ENCODE measurements at places on chromosomes 4 and X.
A peak's percentile ranks its signal among the peaks of the same experiment; 100 is the strongest.

- no peak for DNase-seq
Observed at GRCh38 chrX:14448406-14448805, 80.9 kb upstream of the GLRA2 start.

DNA sequence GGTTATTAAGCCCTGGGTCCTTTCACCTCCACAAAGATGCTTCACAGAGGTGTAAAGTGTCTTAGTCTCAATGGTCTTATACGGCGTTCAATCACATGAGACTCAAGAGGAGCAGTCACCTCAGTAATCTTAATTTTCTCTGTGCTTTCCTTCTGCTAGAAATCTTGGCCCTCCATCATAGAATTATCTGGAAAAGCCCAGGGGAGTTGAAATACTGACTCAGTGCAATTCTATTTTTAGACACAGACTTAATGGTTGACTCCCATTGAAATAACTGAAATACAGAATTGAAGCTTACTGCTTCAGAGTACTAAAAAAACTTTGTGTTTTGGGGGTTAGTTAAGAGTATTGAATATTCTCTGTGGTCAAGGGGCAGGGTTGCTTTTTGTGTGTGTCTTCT, 94.5 kb upstream of the IL15 start:
- DNase-seq: no peak

DNA sequence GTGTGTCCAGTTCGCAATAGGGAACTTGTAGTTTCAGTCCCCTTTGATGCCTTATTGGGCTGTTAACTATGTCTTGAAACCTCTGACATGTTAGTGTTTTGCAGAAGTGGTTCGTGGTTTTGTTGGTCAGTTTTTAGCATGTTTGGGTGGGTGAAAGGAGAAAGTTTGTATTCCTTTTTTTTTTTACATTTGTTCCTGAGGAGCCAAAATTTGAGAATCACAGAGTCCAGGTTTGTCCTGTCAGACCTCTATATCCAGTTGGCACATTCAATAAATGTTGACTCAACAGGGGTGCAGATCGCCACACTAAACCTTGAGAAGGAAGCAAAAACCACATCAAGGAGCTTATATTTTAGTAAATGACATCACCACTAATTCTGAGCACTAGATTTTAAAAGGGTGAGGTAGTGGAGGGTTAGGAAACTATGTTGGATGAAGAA, 26.2 kb downstream of the DLG3 start:
- DNase-seq: no peak

DNA sequence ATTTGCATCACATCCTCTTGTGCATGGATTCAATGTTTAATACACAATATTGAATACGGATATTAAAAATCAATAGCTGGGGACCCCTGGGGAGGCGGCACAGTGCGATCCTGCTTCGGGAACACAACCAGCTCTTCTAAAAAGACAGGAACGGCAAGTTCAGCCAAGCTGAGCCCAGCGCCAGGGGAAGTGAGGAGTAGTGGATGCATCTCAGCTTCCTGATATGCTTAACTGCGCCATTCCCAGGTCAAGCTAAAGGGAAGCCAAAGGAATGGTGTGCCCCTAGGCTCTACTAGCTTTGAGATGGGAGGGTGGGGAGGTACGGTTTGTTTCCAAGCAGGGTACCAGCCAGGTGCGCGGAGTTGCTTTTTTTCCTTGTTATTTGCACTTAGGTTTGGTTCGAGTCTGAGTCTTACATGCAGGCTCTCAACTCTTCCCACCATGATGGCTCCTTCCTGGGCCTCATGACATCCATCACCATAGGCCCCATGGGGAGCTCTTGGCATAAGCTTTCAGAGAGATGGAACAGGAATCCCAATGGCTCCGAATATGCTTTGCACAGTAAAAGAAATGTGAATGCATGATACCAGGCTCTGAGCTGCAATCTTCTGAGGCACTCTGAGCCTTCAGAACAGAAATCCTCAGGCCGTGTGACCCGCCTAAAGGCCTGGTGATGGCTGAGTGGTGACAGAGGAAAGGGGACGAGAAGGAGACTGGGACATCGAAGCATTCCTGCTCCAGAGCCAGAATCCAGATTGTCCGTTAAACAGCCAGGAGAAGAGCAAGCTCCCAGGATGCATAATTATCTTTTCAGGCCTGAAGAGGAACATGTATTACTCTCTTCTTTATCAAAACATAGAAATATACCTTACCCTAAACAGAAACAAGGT, 51.8 kb upstream of the BCOR start:
- no peak for DNase-seq

GRCh38 chr4:48778431-48779094, 1.5 kb downstream of the FRYL start:
- DNase-seq: peak; percentile 24

GRCh38 chr4:77012726-77013125, 63.1 kb downstream of the CCNI start:
- no peak for DNase-seq

DNA sequence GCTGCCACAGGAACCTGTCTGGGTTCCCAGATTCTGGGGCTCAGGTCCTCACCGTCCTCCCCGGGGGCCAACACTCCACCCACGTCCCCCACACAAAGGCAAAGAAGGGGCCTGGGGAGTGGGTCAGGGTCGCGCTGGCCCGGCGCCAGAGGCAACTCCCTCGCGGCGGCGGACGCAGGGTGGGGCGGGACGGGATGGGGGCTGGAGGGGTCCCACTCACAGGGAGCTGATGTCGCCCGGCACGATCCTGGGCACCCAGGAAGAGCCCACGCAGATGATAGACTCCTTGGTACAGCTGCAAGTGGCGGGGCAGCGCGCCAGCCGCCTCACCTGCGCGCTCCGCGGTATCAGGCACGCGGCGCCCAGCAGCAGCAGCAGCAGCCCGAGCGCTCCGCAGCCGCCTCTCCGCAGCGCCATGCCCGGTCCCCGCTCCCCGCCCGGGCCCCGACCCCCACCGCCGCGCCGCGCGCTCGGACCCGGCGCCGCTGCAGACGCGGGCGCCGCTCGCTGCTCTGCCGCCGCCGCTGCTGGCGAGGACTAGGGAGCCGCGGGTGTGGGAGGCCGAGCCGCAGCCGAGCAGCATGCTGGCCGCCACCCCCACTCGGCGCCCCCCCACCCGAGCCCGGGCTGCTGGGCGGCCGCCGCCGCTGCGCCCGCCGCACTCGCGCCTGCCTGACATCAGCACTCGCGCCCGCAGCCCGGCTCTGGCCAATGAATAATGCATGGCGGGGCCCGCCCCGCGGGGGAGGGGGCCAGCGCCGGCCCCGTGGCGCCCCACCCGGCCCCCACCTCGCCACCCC, at the start of gene LGI2:
LGI2 (minus strand) TSS at position 670 of the 800 bp plus-strand sequence; CDS start at position 417, 253 bp downstream.
- DNase-seq: no peak

- no peak for DNase-seq
Observed at GRCh38 chr4:123297836-123298235, 98.8 kb upstream of the SPRY1 start.

- DNase-seq: no peak
Observed at GRCh38 chrX:53483838-53484405, 49.8 kb upstream of the HSD17B10 start.

- no peak for DNase-seq
Observed at GRCh38 chr4:114263233-114263632, 283.8 kb upstream of the ARSJ start.

GRCh38 chrX:109925656-109926055, 77.3 kb upstream of the TMEM164 start:
- DNase-seq: no peak

- no peak for DNase-seq
Observed at GRCh38 chrX:17009856-17010625, 63.6 kb downstream of the REPS2 start.

- no peak for DNase-seq
Observed at GRCh38 chr4:2360396-2360730, 58.1 kb downstream of the ZFYVE28 start.

DNA sequence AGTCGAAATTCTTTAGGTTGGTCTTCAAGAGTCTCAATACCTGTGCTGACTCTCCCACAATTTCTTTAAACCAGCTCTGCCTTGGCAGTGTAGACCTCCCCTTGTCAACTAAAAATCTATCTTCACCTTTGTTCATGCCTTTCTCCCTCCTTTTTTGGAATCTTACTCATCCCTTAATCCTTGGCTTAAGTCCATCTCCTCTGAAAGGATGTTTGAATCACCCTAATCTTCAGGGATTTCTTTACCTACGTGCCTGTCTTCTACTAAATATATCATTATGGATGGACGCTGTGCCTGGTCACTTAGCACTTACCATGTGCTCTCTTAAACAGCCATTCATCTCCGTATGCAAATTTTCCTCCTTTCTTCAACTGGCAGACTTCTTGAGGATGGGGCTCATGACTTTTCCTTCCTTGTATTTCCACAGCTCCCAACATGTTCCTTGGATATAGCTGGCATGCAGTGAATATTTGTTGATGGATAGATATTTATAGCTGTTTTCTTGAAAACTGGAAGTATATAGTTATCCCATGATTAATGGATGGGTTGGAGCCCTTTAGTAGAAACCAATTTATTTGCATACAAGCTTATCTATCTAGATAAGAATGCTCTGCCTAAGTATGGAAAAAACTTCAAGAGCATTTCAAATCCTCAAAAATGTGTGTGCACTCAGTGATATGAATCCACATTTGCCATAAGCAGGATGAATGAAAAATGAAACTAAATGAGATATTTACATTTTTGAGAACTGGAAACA, 166.6 kb downstream of the SPRY1 start:
- DNase-seq: no peak

GRCh38 chrX:28876901-28877300, 289.7 kb downstream of the IL1RAPL1 start:
- no peak for DNase-seq

GRCh38 chr4:18394656-18395055, 373.1 kb upstream of the LCORL start:
- DNase-seq: no peak

GRCh38 chrX:8987672-8988250, 46.2 kb downstream of the FAM9B start:
- DNase-seq: no peak

GRCh38 chrX:153055871-153056749, at the start of gene PNMA3:
Gene PNMA3 (plus strand): TSS chrX:153056470. CDS start chrX:153057056, 586 bp downstream.
- DNase-seq: no peak

GRCh38 chr4:85964298-85964697, 395.6 kb downstream of the MAPK10 start:
- DNase-seq: no peak

DNA sequence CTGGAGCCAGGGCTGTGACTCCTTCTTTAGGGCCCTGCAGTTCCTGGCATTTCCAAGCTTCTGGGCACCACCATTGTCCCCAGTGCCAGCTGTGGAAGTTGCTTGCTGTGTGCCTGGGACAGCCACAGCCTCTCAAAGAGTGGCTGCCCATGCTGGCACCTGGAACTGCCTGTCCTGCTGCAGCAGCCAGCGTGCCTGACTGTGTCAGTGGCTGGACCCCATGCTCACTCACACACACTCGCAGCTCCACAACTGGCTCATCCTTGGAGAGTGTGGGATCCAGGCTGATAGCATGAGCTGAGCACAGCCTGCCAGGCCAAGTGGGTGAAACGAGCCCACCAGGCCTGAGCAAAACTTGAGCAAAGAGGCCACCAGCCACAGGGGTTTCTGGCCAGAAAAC, 1107.6 kb downstream of the C4orf33 start:
- DNase-seq: no peak

DNA sequence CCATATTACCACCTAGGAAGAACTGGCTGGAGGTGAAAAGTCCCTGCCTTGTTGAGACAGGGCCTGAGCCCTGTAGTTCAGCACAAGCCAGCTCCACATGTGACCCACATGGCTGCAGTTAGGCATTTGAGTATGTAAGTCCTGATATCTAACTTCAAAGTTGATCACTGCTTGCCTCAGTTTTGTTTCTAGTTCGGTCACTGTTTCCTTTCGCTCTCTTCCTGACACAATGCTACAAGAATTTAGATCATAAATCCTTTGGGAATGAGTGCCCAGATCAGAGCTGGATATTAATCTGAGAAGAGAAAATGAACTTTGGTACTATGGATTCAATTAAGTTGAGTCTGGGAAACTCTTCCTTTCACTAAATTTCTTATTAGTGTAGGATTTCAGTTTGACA, 48.4 kb downstream of the AKAP4 start:
- no peak for DNase-seq

DNA sequence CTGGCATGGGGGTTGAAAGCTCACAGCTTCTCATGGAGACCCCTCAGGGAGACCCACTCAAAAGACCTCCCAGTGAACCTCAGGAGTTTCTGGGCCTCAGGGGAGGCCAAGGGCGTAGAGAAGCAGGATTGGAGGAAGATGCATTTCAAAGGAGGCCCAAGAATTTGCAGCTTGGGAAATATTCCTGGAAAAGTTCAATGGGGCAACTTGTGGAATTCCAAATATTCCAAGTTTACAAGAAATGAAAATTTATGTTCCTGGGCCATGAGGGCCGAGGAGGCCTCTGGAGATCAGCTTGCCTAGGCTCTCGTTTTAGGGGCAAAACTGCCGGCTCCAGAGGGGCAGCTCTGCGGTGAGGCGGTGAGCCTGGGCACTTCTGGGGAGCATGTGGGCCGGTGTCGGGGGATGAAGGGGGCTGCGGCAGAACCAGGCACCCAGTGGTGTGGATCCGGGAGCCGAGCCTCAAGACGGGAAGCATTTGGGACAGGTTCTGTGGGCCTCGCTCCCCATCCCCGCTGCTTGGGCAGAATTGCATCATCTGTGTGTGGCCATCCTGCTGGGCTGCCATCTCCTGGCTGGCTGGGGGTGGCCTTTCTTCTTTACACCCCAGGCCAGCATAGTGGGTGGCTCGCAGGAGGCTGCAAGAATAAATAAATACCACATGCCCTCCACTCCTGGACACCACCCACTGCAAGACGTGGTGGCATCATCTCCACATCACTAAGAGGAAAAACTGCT, 54.6 kb upstream of the GPR78 start:
- DNase-seq: no peak
